ENCODE measurements at places on chromosomes 4 and X.

- no peak for DNase-seq
Measured at GRCh38 chrX:39361736-39362135, 560.5 kb downstream of the MID1IP1 start.

- no peak for DNase-seq
Measured at GRCh38 chr4:42302348-42302747, 94.9 kb upstream of the SHISA3 start.

DNA sequence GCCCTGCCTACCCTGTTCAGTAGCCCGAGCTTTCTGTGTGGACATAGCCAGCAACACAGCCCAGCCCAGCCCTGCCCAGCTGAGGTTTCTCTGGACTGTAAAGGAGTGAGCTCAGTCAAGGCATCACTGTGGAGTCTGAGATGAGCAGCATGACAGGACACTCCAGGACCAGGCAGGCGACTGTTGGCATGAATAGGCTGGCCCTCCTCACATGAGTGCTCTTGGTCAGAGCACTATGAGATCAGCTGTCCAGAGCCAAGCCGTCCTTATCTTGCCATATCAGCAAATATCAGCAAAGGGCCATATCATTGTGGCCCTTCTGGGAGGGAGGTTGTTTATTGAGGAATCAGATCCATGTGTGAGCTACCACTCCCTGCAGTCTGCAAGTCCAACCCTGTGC lies 30.9 kb downstream of the REELD1 start:
- no peak for DNase-seq

DNA sequence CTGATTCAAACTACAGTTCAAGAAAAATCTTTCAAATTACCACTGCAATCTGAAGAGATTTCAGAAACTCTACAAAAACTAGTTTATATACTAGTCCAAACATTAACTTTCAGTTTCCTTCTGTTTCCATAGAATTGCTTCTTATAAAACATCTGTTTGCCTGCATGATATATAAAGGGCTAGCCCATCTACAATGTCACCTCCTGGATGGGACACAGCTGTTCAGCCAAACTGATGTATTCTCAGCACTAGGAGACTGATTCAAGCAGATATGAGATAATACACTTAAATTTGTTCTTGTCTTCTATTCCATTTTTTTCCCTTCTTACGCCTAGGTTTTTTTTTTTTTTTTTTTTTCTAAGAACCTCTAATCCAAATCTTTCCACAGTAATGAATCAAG lies 1569.7 kb upstream of the IGFBP7 start:
- no peak for DNase-seq

DNA sequence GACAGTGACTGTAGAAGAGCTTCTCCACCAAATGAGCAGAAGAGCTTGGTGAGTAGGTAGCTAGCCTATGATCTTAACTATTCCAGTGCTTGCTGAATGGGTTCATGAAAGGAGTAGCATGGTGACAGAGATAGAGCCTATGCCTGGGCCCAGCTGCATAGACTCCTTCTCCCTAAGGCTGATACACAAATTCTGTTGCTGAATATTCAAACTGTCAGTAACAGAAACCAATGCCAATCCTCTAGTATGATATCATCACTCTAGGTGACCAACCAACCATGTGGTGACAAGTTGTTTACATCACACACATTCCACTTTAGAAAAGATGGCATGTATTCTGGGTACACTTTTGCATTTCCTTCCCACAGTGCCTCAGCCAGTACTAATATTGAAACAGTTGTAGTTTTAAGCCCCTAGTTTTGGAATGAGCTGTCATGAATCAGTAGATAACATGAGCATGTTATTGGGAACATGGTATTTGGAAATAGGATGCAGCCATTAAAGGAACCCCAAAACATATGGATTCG lies 103.4 kb upstream of the GRXCR1 start:
- DNase-seq: no peak

GRCh38 chr4:113614414-113614813 lies 147.1 kb downstream of the CAMK2D start:
- DNase-seq: no peak

- no peak for DNase-seq
Measured at GRCh38 chrX:101482296-101482695, 3.0 kb upstream of the ARMCX4 start.

GRCh38 chrX:20309806-20310205 lies 43.1 kb upstream of the RPS6KA3 start:
- DNase-seq: no peak

DNA sequence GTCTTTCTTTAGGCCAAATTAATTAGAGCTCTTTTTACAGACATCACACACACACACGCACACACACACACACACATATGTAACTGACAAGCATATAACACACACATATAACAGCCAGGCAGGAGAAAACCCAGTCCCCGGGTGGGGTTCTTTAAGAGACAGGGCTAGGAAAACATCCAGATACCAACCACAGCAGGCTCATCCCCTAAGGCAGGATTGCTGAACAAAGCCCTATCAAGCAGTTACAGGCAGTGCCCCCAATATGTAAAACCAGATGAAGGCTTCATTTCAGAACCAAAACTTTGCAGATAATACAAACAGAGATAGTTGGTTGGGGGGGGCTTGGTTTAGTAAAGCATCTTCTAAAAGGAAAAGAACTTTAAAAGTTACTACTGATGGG lies 18.0 kb upstream of the FAM47E start:
- peak; percentile 51 for DNase-seq
